ENCODE measurements at places on chromosomes 3 and 15. TPM values are rescaled to one million over a fixed set of nuclear protein-coding genes. Genes with fewer than 3 reads are reported as not detected.
A peak's percentile ranks its signal among the peaks of the same experiment; 100 is the strongest.

The LMAN1L gene
- under 0.01 TPM for total RNA-seq

- DNase-seq, result no peak
Measured at GRCh38 chr3:52742418-52743041, 28.2 kb downstream of the NEK4 start.

- DNase-seq, result no peak
Measured at GRCh38 chr3:43176666-43177065, 70.8 kb upstream of the POMGNT2 start.

The CCDC80 gene
- total RNA-seq, result 657 TPM

The ARPP21 gene
- not detected for total RNA-seq

DNA sequence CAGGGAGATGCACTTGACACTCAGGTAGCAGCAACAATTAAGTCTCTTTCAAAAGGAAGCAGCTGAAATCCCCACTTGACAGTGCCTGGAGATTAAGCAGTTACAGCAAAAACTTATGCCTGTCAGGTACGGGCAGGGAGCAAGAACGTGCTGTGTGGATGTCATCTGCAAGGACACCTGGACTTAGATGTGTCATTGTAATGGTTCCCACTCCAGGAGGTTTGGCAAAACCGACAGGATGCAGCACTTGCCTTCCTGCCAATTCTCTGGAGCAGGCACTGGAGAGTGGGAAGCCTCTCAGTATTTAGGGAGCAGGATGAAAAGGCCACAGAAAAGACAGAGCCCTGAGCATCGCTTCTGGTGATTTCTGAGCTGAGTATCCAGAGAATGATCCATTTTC, 292.4 kb downstream of the PDCD6IP start:
- no peak for DNase-seq

The TGM5 gene
- total RNA-seq, result not detected

The ARHGEF26 gene
- 3.6 TPM for total RNA-seq

DNA sequence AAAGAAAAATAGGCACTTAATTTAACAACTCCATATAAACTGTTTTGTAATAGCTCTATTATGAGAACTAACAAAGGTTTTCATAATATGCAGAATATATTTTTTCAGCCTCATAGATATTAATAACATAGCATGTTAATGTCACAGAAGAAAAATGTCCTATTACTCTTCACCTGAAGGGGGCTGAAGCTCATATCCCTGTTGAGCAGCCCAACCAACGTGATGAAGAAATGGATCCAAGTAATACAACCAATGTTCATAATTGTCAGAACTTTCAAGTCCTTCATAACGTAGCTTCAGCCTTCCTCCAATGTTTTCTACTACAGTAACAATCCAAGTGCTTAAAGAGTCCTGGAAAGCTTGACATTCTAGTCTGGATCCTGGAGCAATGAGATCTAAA, 34.5 kb upstream of the STIMATE start:
- no peak for DNase-seq

DNA sequence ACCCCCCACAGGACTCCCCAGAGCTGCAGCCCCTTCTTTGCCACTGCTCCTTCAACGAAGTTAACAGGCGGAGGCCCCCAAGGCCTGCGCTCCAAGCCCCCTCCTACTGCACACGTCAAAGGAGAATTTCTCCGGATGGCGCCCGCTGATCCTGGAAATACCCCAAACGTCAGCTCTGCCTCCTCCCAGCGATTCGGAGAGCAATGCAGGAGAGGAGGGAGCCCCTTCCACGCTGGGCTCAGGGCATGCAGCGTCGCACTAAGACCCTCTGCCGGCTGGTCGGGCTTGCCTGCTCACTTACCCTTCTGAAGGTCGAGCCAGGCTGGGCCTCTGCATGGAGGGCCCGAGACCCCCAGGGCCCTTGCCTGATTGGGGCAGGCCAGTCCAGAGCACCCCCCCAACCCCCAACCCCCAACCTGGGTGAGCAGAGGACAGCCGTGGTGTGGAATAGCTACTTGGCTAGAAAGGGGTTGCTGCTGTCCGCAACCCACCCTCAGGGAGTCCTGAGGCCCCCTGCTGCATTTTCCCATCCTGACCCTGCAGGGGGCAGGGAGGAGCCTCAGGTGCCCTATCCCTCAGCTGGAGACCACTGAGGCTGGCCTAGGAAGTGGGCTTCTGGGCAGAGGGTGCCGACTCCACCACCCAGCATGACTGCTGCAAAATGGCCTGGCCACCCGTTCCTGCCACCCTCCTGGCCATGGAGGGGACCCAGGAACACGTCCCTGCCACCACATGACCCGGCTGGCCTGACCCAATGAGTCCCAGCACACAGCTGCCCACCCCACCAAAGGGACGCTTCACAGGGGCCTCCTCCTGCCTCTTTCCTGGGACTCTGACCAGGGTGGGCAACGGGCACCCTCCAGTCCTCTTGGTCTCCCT, 976 bp downstream of the ATP2B2 start:
- DNase-seq, result no peak

The GHSR gene
- total RNA-seq, result not detected

- no peak for DNase-seq
Measured at GRCh38 chr15:47944637-47945288, 176.0 kb upstream of the SLC24A5 start.

DNA sequence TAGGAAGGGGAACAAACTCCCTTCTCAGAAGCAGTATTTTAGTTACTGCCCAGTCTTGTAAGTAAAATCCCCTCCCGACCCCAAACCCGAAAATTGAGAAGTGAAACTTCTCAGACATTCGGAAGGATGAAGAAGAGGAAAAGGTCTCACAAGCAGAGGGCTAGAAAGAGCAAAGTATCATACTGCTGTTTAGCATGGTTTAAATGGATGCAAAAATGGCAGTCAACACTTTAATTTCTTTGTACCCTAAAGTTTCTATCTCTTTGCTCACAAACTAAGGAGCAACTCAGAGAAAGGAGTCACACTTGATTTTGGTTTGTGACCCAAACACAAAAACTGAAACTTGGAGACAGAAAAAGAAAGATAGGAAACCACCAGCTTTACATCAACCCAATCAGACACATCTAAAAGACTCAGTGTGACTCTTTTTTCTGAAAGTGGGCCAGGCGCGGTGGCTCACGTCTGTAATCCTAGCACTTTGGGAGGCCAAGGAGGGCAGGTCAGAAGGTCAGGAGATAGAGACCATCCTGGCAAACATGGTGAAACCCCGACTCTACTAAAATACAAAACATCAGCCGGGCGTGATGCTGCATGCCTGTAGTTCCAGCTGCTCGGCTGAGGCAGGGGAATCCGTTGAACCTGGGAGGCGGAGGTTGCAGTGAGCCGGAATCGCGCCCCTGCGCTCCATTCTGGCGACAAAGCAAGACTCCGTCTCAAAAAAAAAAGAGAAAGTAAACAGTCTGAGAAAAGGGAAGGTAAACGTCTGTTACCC, 63.2 kb upstream of the ATP11B start:
- no peak for DNase-seq

- no peak for DNase-seq
Measured at GRCh38 chr3:67998281-67998680, 343.9 kb upstream of the SUCLG2 start.

GRCh38 chr3:12897381-12898289, 56.3 kb upstream of the RPL32 start:
- peak; percentile 69 for DNase-seq

- no peak for DNase-seq
Measured at GRCh38 chr15:39269821-39270220, 311.1 kb upstream of the THBS1 start.

The OXTR gene
- 6.2 TPM for total RNA-seq

DNA sequence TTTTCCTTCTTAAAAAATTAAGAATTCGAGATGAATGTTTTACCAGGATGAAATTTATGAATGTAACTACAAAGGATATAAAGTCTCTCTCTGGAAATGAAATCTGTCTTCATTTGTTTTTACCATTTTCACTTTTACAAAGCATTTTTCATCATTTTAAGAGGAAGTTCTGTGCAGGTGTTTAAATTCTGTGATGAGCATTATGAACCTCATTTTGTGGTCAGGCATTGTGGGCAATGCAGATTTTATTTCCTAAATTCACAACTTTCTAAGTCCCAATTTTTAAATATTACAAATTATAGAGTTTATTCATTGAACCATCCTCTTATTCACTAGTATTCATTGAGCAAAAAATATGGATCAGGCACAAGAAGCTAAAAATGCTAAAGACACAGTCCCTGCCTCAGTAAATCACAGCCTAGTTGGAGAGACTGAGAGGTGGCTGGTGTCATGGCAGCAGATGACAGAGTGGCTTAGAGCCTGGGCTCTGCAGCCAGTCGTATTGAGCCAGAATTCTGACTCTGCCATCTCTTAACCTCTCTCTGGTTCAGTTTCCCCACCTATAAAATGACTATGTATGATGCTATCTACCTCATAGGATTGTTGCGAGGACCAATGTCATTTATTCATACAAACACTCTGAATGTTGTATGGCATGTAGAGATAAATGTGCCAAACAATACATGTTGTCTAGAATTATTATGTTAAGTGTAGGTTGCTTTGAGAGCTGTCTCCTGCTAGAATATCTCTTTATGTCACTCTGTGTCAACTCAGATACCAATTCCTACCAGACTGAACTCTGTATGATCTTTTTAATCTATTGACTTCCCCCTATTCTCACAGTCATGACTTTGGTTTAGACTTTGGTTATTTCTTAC, 7.5 kb upstream of the TGFBR2 start:
- no peak for DNase-seq

GRCh38 chr15:78850352-78850751, 22.3 kb upstream of the MORF4L1 start:
- DNase-seq, result no peak

The C3orf85 gene
- not detected for total RNA-seq

GRCh38 chr3:155252535-155252934, 40.9 kb downstream of the STRIT1 start:
- no peak for DNase-seq

The CEP19 gene
- total RNA-seq, result 3.6 TPM

DNA sequence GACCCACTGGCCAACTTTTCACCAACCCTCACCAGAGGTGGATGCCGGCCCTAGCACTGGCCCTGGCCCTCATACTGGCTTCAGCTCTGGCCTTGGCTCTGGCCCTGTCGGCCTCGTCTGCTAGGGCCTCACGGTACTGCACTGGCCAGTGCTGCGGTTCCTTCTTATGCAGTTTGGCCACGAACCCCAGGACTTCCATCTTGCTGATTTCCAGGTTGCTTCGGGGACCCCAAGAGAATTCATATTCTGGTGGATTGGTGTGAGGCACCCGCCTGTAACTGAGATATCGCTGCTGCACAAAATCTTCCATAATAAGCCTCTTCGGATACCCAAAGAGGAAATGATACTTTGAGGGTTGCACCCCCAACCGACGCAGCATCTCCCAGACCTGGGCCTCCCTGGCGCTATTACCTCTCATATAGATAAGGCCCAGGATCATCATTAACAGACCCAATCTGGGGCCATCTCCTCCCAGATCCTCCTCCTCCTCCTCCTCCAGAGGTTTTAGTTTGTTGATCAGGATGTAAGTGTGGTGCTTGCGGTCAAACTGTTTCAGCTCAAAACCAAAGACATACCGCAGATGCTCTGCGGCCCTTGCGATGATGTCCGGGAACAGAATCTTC, 883 bp downstream of the MAGEF1 start:
- no peak for DNase-seq

GRCh38 chr3:18124501-18124900, 300.6 kb downstream of the SATB1 start:
- DNase-seq, result no peak

The GOLGA8G gene
- total RNA-seq, result not detected

The PRR23E gene
- not detected for total RNA-seq

DNA sequence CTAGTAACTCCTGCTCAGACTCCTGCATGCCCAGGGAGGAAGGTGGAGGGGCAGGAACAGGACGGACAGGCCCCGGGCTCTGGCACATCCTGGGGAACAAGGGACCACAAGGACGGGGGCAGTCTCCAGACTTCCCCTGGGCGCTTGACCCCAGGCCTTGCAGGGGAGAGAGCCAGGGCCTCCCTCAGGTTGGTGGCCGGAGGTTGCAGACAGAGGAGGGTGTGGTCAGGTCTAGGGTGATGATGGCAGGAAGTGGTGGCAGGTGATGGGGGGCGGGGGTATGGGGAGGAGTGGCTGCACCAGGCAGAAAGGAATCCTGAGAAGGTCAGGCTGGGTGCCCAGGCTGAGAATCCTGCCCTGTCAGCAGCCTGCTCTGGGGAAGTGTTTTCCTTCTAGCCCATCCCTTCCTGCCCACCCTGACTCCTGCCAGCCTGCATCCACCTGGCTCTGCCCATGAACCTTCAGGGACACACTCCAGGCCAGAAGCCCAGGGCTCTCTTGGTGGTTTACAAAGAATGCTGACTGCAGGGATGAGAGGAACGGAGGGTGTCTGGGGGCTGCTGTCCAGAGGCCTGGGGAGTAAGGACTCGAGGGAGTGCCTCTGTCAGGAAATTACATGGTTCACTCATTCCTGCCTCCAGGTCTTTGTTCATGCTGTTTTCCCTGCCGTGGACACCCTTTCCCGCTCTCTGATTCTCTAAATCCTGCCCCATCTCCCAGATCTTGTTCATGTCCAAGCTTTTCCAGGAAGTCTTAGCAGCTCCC, 15.8 kb downstream of the LOXL1 start:
- DNase-seq, result peak; percentile 86

GRCh38 chr3:108136561-108137459, 46.0 kb upstream of the CD47 start:
- no peak for DNase-seq

The FGD5 gene
- under 0.01 TPM for total RNA-seq

The ADPRH gene
- 8.3 TPM for total RNA-seq

The PRICKLE2 gene
- 25.0 TPM for total RNA-seq

GRCh38 chr3:16277471-16277870, 12.5 kb downstream of the OXNAD1 start:
- peak; percentile 25 for DNase-seq

GRCh38 chr15:83077491-83078230, 10.6 kb upstream of the BTBD1 start:
- DNase-seq, result no peak

DNA sequence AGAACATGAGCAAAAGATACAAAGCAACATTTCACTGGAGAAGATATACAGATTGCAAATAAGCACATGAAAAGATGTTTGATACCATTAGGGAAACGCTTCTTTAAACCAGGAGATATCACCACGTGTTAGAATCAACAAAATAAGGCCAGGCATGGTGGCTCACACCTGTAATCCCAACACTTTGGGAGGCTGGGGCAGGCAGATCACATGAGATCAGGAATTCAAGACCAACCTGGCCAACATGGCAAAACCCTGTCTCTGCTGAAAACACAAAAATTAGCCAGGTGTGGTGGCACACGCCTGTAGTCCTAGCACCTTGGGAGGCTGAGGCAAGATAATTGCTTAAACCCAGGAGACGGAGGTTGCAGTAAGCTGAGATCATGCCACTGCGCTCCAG, 20.5 kb upstream of the MUC20 start:
- DNase-seq, result no peak
